ENCODE measurements at places on chromosomes 5 and 9.

DNA sequence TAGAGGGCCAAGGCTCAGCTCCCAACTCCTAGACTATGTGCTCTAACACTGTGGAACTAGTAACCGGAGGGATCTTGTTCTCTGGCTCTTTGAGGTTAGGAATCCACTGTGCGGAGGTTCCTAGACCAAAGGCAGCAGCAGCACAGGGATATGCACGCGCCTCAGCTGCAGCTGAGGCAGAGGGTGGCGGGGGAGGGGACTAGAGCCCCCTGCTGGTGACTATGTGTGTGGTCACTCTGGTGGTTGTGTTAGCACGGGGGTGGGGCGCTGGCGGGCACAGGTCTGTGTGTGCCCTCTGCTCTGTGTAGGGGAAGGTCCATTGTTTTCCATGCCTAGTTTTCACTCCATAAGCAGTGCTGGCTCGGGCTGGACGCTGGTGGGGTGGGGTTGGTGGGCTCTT, 458.0 kb upstream of the IZUMO3 start:
- DNase-seq: no peak

DNA sequence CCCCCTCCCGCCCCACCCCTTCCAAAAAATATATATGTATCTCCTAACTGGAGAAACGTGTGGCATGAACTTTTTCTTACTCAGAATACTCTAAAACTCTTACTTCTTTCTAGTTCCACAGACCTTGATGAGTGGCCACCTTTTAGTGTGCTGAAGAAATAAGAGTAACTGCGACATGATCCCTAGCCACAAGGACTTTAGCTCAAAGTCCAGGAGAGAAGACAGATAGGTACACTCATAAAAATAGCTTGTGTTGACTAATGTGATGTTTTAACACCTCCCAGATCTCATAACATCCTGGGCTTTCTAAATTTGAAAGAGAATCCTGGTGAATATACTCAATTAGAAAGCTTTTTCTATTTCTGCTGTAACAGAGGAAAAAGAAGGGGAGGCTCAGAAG, 1005.0 kb upstream of the DMAC1 start:
- no peak for DNase-seq

DNA sequence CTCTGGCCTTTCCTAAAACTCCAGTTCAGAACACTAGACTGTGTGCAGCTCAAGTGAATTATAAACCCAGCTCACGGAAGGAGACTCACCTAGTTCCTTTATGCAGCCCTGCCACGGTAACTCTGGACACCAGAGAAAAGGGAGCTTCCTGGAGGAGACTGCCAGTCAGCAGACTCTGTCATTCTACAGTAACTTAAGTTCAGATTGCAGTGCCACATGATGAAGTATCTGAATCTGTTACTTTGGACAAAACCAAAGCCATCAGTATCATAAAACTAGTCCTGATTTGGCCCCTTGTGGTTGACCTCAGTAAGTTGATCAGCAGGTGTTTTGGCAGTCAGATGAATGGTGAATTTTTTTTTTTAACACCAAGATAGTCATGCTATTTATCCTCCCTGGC, 2.7 kb downstream of the MTRR start:
- no peak for DNase-seq

DNA sequence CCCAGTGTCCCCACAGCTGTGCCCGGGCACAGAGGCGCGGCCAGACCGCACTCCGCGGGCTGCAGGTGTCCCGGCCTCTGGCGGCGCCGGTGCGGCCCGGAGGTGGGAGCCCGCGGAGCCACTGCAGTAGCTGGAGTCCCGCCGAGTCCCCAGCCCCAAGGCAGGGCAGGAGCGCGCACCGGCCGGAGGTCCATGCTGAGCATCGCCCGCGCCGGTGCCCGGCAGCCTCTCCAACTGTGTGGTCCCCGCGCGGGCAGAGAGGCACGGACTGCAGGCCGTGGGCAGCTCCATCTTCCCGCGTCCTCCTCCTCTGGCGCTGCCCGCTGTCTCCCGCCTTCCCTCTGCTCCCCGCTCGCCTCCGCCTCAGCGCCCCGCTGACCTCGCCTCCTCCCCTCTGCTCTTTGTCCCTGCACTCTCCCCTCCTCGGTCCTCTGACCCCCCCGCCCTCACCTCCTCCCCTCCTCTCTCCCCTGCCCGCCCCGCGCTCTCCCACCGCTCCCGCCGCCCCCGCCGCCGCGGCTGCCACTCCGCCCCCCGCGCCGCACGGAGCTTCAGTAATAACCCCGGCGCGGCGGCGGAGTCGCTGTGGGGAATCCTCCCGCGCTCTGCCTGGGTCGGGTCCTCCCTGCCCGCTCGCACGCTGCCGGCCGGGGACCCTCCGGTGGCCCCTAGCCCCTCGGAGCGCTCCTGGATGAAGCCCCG, at the start of gene ADAMTS16:
Gene ADAMTS16, plus strand, starts transcription at position 554 of the 702 bp plus-strand sequence. Its CDS starts 138 bp downstream, at position 692.
- no peak for DNase-seq

DNA sequence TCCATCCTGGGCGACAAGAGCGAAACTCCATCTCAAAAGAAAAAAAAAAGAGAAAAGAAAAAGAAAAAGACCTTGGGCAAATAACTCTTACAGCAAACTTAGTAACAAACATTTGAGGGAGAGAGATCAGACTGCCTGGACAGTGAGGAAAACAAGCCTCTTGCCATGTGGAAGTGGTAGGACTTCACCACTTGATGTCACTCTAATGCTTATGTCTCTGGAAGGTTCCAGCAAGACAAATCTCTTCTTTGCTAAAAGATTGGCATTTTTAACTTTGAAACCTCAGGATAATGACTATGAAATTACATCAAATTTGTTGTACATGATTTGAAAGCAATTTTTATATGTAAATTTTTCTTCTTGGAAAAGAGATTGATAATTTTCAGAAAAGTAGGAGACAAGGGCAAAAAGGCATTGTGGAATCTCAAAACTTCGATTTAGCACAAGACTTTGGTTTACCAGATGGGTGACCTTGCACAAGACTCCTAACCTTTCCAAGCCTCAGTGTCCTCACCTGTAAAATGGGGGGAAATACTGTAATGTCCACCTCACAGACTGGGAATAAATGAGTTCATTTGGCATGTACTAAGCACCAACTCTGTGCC, 5.4 kb downstream of the ACTL7B start:
- peak; percentile 56 for DNase-seq
